ENCODE measurements at places on chromosomes 16 and 17.

DNA sequence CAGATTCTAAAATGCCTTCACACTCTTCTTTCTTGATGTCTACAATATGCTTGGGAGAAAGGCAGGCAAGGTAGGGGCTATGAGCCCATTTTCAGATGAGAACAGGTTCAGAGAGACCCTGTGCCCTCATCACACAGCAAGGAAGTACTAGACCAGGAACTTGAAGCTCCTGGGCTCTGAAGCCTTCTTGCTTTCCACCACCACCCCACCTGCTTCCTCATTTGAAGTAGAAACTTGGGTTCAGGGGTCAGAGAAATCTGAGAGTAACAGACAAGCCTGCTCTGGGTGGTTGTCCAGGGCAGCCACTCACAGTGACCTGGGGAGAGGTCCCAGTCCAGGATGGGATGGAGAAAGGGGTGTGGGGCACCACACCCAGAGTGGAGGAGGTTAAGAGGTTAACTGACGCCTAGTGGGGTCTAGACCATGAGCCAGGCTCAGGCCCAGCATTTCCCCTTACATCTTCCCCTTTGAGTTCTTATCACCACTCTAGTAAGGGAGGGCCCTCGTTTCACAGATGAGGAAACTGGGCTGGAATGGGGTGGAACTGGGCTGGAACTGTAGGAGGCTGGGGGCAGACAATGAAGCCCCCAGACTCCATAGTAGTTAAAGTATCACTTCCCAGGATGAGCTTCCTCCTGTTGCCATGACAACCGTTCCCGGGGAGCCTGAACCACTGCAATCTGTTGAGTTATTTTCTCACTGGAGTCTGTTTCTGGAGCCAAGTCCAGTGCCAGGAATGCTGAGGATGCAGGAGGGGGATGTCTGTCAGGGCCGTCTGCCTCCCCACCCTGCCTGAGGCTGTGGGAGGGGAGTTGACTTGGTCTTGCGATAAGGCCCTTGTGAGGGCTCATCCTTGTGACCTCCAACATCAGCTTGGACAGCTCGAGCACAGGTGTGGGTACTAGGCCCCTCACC is 16.2 kb upstream of the PHF12 start:
- DNase-seq = no peak

- no peak for DNase-seq
These were observed 1033.6 kb downstream of the CDH8 start for GRCh38 chr16:61002479-61003204.

DNA sequence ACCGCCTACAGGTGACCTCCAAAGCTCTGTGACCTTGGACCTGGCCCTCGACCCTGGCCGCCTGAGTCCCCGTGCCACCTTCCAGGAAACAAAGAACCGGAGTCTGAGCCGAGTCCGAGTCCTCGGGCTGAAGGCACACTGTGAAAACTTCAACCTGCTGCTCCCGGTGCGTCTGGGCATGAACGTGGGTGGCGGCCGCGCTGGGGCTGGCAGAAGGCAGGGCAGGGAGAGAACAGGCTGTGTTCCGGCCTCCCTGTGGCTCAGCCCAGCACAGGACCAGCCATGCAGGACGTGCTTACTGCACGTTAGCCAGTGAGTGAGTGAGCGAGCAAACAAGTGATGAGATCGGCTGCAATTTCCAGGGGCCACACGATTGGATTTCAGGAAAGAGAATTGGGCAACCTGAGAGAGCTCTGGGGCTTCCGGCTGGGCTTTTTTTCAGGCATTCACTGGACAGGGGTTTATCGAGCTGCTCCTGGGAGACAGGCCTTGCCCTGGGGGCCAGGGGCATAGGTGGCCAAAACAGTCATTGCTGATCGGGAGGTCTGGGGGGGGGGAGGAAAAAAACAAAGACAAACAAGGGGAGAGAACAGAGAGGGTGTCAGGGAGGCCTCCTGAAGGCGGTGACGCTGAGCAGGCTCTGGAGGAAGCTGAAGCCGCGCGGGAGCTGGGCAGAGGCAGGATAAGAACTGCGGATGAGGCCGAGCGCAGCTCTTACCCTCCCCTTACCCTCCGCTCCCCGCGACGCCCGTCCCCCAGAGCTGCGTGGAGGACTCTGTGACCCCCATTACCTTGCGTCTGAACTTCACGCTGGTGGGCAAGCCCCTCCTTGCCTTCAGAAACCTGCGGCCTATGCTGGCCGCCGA is 16.9 kb downstream of the ITGAX start:
- no peak for DNase-seq

DNA sequence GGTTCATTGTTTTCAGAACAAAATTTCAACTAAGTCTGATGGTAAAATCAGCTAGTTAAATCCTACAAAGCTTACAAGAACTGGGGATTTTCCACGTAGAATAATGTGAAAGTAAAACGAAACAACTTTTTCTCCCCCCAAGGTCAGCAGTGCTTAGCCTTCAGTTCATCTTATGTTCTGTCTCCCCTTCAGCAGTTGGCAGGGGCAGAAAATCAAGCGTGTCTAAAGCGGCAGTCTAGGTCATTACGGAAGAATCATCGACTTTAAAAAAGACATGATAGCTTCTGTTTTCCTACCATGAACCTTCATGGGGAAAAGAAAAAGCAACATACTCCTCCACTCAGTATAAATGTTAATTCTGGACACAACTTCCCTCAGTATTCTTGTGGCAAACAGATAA is 50.7 kb downstream of the GNA13 start:
- no peak for DNase-seq

DNA sequence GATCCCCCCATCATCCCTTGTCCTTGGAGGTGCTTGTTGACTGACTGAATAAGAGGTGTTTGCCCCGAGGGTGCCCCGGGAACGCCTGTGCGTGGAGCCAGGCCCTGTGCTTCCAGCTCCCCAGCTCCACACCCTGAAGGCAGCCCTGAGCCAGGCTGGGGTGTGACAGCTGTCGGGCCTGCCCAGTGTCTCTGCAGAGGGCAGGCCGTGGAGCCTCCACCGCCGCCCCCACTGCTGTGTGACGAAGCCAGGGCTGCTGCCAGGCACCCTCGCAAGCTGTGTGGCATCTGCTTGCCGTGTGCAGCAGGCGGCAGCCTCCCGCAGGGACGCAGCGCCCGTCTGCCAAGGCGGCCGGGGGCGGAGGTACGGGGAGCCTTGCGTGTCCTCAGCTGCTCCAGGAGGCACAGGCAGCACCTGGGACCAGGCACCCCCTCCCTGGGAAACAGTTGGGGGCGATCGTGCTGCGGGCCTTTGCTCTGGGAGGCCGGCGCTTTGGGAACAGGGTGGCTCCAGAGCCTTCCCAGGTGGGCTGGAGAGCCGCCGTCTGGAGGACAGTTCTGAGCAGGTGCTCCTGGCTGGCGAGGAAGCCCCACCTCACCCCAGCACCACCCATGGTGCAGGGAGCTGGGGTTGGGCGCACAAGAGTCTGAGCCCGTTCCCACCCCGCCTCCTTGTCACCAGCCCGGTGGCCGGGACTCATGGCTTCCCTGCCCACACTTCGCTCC is 26.6 kb downstream of the GSE1 start:
- no peak for DNase-seq

DNA sequence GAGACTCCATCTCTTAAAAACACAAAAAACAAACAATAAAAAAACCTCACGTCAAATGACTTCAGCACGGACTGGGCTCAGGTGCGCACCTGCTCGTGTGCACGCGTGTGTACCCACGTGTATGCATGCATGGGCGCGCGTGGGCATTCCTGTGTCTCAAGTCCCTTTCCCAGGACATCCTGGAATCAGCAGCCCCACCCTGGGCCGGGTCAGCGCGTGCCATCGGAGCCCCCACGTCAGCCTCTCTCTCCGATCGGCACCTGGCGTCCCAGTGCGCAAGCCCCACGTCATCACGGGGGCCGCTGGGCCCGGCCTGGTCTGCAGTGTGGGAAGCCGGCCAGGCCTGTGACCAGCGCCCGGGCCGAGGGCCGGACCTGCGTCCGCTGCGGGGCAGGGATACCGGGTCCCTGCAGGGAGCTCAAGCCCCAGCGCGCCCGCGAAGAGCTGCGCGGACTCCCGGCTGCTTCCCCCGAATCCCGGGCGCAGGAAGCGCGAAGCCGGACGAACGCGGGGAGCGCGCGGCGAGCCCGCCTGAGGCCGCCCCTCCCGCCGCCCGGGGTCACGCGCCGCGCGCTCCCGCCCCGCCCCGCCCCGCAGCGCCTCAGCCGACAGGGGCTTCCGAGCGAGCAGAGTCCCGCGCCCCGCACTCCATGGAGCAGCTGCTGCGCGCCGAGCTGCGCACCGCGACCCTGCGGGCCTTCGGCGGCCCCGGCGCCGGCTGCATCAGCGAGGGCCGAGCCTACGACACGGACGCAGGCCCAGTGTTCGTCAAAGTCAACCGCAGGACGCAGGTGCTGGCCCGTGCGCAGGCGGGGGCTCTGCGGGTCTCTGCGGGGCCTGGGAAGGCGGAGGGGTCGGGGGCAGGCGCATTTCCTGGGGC is at the start of gene FN3K:
FN3K (plus strand) TSS at position 629 of the 880 bp plus-strand sequence; CDS start at position 651, 22 bp downstream.
- no peak for DNase-seq

DNA sequence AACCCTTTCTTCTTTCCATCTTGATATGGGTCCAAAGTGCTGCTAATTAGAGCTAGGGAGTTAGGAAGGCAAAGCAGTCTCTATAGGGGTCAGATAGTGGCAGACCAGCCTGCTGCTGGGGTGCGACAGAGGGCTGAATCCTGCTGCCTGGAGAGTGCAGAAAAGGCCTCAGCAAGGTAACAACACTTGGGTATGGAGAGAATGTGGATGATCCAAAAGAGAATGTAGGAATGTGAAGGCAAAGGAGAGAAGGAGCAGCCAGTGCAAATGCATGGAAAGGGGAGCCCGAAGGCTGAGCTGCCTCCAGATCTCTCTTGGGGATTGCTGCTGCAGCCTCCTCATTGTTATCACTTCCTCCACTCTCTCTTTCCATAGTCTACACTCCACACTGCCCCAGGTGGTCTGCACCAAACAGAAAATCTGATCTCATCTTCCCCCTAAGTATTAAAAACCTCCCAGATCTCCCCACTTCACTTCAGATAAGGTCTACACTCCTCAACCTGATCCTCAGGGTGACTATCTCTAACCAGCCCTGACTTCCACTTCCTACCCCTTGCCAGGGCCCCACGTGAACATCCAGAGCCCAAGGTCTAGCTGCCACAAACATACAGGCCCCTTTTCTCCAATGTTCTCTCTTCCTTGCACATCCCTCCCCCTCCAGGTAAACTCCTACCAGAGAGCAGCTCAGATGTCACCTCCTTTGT is 28.8 kb downstream of the TOM1L2 start:
- DNase-seq = no peak

- no peak for DNase-seq
These were observed 1.5 kb upstream of the TBCD start for GRCh38 chr17:82750241-82750908.

DNA sequence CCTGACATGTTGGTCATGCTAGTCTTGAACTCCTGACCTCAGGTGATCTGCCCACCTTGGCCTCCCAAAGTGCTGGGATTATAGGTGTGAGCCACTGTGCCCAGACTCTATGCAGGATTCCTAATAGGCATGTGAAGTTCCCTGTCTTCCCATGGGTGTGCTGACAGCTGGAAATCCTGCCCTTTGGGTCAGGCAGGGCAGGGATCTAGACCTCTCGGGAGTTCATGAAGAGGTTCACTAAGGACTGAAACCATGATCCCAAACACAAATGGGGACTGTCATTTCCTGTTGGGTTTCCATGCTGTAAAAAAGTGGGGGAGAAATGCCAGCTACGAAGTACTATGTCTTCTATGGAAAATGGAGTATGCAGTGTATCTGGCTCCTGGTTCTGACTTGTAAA is 52.1 kb downstream of the HIC1 start:
- no peak for DNase-seq

GRCh38 chr17:29246628-29247027 is at the start of gene CRYBA1:
TSS of gene CRYBA1 (plus strand) at chr17:29246859. CDS start at chr17:29246864, 5 bp downstream.
- DNase-seq = no peak

DNA sequence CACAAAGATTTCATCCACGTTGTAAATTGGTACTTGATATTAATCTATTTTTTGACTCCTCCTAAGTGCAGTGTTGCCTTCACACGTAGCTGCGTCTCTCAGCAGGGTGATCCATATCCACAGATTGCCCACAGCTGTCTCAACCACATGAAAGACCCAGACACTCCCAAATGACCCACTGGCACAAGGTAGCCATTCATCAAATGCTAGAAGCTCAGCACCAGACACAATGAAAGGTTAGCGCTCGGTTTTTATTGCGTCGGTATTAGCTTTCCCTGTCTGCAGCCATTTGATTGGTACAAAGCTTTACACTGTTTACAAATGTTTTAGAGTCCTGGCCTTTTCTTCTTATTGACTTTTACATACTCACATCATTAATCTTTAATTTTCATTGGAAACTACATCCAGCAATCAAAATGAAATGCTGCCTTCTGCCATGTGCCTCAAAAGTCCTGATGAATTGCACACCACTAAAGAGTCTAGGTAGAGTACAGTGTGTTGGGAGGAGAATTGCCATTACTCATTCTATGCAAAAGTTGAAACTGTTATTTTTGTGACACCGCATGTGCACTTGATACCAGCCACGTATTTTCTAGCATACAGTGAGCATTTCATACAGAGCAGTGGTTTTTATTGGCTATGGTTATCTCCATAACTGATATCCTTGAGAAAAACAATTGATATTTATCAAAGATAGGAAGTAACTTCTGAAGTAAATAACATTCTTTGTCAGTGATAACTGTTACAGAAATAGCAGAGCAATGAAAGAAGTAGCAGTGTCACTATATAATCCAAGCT is 127.3 kb upstream of the NUDT7 start:
- DNase-seq = no peak

DNA sequence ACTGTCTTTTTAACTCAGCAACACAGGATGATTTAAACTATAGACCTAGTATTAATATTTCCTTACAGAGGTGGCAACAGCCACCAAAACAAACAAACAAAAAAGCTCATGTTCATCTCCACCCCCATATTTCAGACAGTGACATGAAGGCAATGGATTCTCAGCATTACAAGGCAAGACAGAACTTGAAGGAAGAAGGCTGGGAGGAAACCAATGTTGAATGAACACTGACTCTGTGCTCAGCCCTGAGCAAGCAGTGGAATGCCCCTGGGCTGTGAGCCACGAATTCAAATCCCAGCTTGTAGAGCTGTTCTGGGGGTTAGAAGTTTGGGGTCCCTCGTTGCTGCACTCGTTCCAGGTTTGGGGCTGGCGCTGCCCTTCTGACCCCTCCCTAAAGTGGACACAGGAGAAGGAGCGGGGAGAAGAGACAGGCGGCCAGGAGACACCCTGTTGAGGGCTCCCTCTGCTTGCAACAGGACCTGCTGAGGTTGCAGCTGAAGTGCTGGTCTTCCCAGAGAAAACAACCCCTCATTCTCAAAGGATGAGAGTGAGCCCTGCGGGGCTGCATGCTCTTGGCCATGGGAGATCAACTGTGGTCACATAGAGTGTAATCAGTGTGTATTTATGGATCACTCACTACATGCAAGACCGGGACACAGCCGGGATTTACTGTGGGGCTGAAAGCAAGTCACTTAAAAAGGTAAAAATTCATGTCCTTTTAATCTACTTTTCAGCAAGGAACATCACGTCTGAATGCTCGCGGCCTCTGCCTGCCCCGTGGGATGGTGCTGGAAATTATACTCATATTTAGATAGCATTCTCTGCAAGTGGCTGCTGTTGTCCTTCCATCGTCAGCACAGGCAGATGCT is 34.3 kb downstream of the MYH3 start:
- no peak for DNase-seq

All from NT2/D1 (cell line).